ENCODE measurements at places on chromosomes 16 and 17.

DNA sequence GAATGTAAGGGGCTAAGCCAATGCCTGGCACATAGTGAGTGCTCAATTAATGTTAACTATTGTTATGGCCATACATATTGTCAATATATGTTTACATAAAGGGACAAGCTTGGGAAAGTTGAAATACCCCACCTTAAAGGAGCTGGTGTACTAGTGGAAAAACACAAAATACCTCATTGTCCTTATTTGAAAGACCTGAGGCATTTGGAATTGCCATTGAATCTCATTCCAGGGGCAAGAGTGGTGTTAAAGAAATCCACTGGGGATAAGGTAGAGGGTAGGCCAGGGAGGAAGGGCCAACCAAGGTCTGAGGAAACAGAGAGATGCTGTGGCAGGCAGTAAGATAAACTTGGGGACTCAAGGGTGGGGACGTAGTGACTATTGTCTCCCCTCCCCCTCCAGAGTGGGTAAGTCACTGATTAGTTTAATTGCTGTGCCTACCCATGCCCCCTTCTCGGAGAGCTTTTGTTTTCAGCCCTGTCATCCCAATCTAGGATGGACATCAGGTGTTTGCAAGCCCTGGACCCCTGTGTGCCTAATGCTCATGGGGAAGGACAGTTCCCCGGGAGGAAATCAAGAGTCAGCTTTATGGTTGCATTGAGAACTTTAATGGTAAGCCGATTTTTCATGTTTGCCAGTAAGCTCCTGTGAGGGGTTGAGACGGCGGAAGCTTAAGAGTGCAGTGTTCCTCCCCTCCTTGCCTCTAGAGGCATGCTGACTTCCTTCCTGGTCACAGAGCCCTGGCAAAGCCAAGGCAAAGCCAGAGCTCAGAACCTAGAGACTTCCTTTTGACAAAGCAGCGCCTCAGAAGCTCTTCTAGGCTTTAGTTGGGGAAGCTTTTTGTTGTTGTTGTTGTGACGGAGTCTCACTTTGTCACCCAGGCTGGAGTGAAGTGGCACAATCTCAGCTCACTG lies 2.5 kb upstream of the HEATR9 start:
- DNase-seq, result no peak

GRCh38 chr17:31444026-31444425 lies 52.6 kb downstream of the RAB11FIP4 start:
- no peak for DNase-seq

- DNase-seq, result no peak
These were observed 116.6 kb downstream of the ZNF18 start for GRCh38 chr17:11880714-11881113.

GRCh38 chr16:4316108-4316863 lies 419 bp downstream of the GLIS2 start:
- no peak for DNase-seq

DNA sequence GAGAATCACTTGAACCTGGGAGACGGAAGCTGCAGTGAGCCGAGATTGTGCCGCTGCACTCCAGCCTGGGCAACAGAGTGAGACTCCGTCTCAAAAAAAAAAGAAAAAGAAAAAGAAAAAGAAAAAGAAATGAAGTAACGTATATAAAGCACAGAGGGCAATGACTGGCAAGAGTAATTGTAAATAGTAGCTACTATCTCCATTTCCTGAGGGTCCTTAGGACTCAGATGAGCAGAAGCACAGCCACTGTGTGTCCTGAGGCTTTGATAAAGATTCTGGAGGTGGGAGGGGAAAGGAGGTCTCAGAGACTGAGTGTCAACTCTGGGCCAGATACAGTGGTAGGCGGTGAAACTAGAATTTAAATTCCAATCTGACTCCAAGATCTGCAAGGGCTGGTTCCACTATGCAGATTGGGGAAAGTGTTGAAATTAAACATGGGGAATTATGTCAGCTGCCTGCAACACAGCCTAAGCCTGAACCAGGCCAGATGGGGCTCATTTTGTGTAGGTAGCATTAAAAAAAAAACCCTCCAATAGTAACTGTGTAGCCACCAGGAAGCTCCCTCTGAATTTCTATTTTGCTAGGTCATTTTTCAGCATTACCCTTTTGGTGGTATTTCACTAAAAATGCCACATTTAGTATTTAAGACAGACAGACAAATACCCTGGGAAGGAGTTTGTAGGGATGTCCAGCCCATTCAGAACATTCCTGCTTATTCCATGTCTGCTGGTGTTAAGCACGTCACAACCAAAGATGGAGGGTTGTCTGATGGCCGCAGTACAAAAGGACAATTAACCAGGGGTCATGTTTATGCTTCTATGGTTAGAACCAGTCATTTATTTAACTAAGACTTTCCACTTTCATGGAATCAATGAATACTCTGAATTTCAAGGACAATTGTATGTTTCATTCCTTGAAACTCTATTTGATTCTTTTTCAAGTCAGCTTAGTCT lies 46.1 kb downstream of the TBX4 start:
- DNase-seq, result no peak

- DNase-seq, result no peak
These were observed 26.2 kb upstream of the TXNDC11 start for GRCh38 chr16:11768849-11769248.

- no peak for DNase-seq
These were observed 1583.6 kb downstream of the CDH8 start for GRCh38 chr16:60452646-60453045.

DNA sequence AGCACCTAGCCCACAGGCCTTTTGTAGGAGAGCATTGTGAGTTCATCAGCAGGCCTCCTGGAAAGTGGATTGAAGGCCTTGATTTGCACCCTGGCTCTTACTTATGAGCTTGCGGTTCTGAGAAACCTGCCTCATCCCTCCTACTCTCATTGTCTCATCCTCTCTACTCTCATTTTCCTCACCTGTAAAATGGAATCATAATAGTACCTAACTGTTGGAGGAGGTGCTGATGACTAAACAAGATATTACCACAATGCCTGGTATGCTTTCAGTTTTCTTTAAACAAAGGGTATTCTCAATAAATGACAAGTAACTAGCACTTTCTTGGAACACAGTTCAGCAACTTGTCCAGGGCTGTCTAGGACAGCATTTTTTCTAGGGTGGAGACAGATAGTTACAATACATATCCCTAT lies 243.1 kb upstream of the MAF start:
- no peak for DNase-seq

DNA sequence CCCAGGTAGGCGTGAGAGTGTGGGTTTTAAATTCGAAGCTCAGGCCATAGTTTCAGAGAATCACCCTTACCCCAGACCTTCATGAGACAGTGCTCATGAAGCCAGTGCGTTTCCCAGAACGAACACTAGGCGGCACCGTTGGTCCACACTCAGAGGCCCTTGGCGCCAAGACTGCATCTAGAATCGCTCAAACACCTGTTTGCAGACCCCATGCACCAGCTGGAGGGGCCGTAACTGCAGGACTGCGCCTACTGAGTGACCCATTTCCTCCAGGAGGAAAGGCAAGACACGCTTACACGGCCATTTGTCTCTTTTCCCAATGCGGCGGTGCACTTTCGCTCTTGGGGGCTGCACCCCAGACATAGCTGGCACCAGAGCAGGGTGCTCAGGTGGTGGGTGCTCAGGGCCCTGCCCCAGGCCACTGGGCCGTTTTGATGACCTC lies 34.0 kb downstream of the ADGRG5 start:
- DNase-seq, result peak; percentile 30

DNA sequence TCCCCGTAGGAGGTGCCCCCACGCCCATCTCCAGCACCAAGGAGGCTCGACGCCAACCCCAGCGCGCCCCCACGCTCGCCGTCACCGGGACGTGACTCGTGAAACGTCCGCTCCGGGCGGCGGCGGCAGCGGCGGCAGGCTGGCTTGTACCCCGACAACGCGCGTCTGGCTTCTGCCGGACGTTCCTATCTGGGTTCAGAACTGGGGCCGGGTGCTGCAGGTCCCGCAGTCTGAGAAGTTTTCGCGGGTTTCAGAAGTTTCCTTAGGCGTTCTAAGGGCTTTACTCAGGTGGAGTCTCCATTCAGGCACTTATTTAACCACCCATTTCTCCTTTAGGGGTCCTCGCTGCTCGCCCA lies 672 bp upstream of the ALKBH5 start:
- peak; percentile 34 for DNase-seq

- no peak for DNase-seq
These were observed 8.7 kb downstream of the VASN start for GRCh38 chr16:4380119-4381063.

DNA sequence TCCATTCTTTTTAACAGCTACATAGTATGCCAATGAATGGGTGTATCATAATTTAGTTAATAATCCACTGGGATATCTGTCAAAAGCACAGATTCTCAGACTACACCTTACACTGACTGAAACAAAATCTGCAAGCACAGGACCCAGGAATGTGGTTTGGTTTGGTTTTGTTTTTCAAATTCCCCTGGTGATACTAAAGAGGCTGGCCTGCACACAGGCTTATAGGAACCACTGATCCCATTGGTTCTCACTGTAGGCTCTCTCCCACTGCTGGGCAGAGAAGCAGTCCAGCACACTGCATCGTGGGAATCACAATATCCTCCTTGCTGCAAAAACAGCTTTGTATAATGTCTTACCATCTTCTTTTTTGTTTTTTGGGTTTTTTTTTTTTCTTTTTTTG lies 67.1 kb downstream of the TEX14 start:
- no peak for DNase-seq

- DNase-seq, result peak; percentile 23
These were observed at the start of gene CHMP6 for GRCh38 chr17:80991645-80992076. Gene CHMP6, plus strand, starts transcription at chr17:80991841. Its CDS starts 78 bp downstream, at chr17:80991919.

- DNase-seq, result no peak
These were observed 102.8 kb upstream of the ZNF469 start for GRCh38 chr16:88279998-88280397.

DNA sequence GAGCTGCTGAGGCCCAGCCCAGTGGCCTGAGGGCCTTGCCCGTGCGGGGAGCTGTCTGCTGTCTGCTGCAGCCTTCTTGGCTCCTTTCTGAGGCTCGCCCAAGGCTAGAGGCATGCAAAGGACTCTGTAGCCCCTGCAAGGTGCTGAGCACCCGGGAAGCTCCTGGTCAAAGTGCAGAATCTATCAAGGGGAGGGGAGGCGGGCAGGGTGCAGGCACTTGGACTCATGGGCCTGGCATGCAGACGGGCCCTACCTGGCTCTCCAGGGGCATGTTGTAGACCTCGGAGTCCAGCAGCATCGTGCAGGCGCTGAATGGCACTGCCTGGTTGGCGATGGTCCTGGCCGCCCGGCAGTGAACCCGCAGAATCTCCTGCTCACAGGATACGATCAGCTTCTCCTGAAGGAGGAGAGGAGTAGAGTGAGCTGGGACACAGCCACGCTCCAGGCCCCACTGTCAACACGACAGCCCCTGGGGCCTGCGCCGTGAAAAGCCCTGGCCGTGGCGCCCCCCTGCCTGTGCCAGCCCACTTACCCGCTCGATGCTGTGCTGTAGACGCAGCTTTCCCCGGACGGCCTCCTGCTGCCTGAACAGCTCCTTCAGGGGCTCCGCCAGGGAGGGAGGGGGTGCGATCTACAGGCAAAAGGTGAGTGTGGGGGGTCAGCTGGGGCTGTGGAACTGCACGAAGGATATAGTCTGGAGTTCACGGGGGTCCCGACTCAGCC lies 57.2 kb downstream of the ZNF778 start:
- no peak for DNase-seq

DNA sequence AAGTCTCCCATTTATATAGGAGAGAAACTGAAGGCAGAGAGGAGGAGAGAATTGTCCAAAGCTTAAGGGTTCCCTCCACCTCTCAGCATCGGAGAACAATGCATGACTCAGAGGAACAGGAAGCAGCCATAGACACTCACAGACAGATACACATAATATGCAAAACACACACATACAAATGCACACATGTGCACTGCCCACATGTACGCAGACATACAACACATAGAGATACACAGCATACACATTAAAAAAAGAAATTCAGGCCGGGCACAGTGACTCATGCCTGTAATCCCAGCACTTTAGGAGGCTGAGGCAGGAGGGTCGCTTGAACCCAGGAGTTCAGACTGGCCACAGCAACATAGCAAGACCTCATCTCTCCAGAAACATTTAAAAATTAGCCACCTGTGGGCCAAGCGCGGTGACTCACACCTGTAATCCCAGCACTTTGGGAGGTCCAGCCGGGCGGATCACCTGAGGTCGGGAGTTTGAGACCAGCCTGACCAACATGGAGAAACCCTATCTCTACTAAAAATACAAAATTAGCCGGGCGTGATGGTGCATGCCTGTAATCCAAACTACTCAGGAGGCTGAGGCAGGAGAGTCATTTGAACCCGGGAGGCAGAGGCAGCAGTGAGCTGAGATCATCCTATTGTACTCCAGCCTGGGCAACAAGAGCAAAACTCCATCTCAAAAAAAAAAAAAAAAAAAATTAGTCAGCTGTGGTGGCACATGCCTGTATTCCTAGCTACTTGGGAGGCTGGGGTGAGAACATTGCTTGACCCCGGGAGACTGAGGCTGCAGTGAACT lies 11.3 kb downstream of the ERAL1 start:
- DNase-seq, result no peak

GRCh38 chr17:49187301-49187700 lies 23.1 kb downstream of the GNGT2 start:
- no peak for DNase-seq

GRCh38 chr17:46100590-46100989 lies 92.6 kb downstream of the KANSL1 start:
- DNase-seq, result no peak

GRCh38 chr17:15180121-15180561 lies 85.0 kb downstream of the PMP22 start:
- DNase-seq, result no peak

- DNase-seq, result no peak
These were observed 19.6 kb upstream of the CPNE2 start for GRCh38 chr16:57072616-57073275.

DNA sequence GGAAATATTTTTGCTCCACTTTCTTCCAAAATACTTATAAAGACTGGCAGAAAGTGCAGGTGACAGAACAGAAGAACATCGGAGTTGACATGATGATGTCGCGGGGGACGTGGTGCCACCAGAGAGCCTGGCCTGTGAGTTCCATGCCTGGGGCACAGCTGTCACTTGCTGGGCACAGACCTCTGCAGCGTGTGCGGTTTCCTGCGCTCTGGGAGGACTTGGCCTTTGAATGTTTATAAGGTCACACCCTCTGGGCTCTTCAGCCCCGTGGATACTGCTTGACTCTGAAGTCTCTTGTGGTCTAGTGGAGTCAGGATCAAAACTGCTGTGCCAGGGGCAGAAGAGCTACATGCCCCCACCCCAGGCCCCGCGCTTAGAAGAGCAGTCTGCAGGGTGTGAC lies 357.9 kb downstream of the SLC39A11 start:
- DNase-seq, result no peak
